Stimulated activated CD4-positive, alpha-beta T cell treated with anti-CD3 and anti-CD28 coated beads, TNF-alpha, amount 100 ng/mL, for 1 hour (primary cell): ENCODE measurements at places on chromosomes 3 and 15.
A peak's percentile ranks its signal among the peaks of the same experiment; 100 is the strongest.

GRCh38 chr3:19075037-19075436 lies 73.3 kb upstream of the KCNH8 start:
- no peak for DNase-seq

DNA sequence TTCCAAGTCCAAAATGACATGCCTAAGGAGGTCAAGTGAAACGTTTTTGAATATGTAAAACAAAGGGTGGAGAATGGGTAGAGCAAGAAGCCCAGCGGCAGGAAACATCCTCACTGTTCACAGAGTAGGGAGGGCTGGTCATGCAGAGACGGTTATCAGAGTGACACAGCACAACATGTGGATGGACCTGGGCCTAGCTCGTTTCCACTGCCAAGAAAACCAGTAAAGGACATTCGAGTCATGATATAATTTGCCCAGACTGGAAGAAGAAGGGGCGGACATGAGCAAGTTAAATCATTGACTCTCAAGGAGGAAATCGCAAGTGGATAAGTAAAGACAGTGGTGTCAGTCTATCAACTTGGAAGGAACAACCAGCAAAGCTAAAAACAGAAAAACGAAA lies 89.3 kb downstream of the LRIG1 start:
- DNase-seq: no peak

DNA sequence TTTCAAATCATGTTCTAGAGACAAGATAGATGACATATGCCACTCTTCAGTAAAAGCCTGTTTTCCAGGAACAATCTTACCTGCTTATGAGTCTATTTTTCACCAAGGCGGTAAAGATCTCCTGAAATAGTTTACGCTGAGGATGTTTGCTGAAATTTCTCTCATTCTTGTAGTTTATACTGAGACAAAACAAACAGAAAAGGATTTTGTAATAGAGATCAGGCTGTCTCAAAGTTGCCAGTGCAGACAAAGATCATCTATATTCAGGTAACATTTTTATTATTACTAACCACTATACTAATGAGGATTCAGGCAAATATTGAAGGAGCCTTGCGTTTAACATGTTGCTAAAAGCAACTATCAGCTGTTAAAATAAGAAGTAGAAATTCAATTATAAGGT lies 25.0 kb downstream of the NEK10 start:
- no peak for DNase-seq

- DNase-seq: no peak
Measured at GRCh38 chr15:68369931-68370767, 61.8 kb downstream of the ITGA11 start.

DNA sequence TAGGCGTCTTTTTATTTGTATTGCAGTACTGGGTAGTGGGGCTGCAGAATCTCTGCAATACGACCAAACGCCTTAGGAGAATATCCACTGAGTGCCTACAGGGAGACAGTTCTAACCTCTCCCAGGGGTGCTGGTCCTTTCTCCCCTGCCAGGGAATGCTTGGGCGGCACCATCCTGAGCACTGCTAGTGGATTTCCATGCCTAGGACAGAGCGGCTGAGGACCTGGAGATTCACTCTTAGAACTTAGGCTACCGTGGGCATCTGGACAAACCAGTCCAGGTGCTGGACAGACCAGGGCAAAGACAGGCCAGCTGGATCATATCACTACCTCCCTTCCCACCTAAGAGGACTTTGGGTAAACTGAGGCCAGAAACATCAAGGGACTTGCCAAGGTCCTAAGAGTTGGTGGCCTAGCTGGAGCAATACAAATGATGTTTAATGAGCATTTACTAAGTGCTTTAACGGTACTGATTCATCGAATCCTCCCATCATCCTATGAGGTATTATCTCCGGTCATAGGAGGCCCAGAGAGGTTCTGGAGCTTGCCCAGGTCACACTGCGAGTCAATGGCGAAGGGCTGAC lies 902 bp downstream of the TMEM44 start:
- no peak for DNase-seq

DNA sequence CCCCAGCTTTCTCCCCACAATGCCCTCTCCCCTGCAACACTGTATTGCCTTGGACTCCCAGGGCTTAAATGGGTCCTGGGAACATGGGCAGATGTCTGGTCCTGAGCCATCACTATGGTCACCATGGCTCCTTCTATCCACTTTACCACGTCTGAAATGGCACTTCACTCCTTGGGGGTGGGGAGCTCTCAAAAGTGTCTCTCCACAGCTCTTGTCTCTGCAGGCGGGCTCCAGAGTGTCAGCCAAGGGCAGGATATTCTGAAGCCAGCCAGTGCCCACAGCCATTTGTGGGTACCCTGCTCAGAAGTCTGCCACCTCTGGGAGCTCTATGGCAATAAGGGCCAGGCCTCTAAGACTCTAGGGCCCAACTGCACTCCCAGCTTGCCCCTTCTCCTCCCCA lies 163.9 kb downstream of the PPM1L start:
- DNase-seq: no peak

GRCh38 chr15:52790169-52790708 lies at the start of gene ONECUT1:
ONECUT1 (minus strand) TSS chr15:52790336; CDS start chr15:52789884, 452 bp downstream.
- peak; percentile 26 for DNase-seq

DNA sequence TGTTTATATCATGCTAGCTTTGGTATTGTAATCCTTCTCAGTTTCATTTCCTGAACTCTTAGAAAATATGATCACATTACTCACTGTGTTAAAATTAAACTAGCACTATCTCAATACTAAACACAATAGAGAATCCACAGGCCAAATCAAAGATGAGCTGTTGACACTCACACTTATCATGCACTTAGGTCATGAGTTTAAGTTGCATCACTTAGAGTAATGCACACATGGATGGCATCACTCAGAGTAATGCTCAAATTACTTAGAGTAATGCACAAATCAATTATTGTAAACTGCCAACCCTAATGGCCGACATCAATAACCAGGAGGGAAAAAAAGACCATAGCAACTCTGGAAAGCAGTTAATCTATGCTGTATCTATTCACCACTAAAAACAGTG lies 40.0 kb upstream of the MCF2L2 start:
- no peak for DNase-seq

GRCh38 chr3:171770689-171771620 lies 39.3 kb downstream of the PLD1 start:
- DNase-seq: no peak

GRCh38 chr3:149393345-149394160 lies 16.1 kb upstream of the TM4SF1 start:
- DNase-seq: no peak

DNA sequence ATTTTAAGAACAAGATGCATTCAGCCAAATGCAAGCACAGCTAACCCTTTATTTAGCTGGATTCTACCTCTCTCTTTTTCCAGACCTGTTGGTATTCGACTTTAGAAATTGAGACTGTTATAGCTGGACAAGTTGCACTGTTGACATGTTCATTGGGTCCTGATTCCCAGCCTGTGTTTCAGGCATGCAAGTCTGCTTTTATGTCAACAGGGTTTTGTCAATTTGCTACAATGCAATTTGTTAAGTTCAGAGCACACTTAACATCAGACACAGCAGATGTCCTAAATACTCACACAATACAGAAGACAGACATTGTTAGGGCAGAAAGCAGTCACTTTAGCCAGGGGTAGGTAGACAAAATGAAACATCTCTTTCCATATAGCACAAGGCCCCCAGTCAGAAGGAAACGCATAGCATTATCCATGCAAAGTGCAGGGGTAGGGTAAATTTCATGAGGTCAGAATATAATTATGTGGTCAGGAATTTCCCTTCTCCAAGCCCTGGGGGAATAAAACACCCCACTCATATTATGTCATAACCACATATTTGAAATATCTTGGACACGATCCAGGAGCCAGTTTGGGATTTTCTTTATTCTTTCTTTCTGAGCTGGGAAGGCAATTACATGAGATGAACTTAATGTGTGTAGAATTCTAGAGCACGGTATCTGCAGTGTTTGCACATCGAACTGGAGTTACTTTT lies 504.1 kb downstream of the NTRK3 start:
- DNase-seq: no peak

DNA sequence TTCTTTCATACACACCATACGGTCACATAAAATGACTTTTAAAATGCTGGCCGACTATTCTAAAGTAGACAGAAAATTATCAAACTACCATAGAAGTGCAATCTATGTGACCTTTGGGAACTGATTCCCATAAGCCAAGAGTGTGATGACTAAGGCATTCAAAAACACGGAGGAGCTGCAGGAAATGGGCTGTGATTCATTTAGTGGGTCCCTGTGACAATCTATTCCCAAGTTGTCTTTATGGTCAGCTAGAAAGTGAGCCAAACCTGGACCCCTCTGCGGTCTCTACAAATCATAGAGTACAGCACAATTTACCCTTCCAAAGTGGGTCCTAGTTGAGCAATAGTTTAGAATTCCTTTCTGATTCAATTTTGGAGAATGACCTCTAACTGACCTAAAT lies 251.5 kb upstream of the CBLB start:
- DNase-seq: no peak

DNA sequence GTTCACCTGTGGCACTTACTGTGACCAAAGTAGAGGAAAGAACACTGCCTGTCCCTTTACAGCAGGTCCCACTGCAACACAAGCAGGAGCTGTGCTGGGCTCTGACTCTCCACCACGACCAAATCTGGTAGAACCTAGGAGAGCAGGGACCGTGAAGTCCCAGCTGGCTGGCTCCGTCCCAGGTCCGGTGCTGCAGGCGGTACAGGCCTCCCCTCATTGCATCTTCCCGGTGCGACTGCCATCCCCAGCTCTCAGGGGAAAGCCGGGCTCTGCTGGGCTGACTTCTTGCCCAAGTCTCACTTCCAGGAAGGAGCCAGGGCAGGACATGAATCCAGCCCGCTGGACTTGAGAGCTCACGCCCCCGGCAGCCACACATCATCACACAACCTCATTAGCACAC lies 33.8 kb downstream of the RGMA start:
- DNase-seq: no peak

- no peak for DNase-seq
Measured at GRCh38 chr3:170493712-170494182, 75.1 kb downstream of the CLDN11 start.

DNA sequence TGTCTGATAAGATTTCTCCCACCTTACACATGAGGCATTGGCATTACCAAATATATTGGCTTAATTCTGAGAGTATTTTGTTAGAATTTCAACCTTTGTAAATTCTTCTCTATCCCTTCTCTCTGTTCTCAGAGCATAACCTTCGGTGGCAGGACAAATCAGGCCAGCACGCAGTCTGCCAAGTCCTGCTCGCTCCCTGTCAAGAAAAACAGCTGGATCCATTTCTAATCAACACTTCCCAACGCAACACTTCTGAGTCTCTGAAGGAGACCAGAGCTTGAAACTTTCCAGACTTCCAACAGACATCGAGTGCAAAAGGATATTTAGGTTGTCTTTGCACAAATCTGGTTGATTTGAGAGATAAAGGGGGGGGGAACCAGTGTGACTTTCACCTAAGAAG lies 125.7 kb downstream of the SV2B start:
- no peak for DNase-seq

DNA sequence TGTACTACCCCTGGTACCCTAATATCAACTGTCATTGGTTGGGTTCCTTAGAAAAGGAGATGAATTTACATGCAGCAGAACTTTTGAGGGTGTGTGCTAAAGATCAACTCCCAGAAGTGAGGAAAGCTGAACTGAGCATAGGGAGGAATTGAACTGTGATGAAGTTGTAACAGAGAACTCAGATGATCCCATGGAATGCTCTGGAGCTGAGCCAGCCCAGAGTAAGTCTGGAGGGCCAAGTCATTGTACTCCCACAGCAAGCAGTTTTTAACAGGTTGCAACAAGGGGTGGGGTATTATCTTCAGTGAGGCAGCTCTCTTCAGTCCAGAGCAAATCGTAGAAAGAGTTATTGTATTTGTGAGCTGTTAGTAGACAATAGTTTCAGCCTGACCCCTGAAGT lies 572.3 kb downstream of the PYDC2 start:
- DNase-seq: no peak

- DNase-seq: no peak
Measured at GRCh38 chr15:31448635-31448979, 122.0 kb downstream of the KLF13 start.

DNA sequence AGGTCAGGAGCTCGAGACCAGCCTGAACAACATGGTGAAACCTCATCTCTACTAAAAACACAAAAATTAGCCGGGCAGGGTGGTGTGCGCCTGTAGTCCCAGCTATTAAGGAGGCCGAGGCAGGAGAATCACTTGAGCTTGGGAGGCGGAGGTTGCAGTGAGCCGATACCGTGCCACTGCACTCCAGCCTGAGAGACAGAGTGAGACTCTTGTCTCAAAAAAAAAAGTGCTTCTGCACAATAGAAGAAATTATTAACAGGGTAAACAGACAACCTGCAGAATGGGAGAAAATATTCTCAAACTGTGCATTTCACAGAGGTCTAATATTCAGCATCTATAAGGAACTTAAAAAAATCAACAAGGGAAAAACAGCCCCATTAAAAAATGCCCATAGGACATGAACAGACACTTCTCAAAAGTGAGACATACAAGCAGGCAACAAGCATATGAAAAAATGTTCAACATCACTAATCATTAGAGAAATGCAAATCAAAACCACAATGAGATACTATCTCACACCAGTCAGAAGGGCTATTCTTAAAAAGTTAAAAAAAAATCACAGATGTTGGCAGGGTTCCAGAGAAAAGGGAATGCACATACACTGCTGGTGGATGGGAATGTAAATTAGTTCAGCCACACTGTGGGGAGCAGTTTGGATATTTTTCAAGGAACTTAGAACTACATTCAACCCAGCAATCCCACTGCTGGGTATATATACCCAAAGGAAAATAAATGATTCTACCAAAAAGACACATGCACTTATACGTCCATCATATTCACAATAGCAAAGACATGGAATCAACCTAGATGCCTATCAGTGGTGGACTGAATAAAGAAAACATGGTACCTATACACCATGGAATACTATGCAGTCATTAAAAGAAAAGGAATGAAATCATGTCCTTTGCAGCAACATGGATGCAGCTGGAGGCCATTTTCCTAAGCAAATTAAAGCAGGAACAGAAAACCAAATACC lies 75.5 kb downstream of the MSL2 start:
- no peak for DNase-seq

- DNase-seq: no peak
Measured at GRCh38 chr3:75332794-75333193, 331.3 kb upstream of the FRG2C start.

- DNase-seq: no peak
Measured at GRCh38 chr15:69272139-69272538, 26.6 kb upstream of the PAQR5 start.
